Stimulated activated CD4-positive, alpha-beta T cell treated with anti-CD3 and anti-CD28 coated beads, Interleukin-2, amount 100 ng/mL, for 48 hours (primary cell): ENCODE measurements at places on chromosomes 6 and 20.

- DNase-seq = no peak
Measured at GRCh38 chr6:149478631-149479314, 6.0 kb downstream of the ZC3H12D start.

GRCh38 chr20:481167-481566 is 18.8 kb upstream of the TBC1D20 start:
- no peak for DNase-seq

GRCh38 chr6:43943099-43943766 is 173.2 kb downstream of the VEGFA start:
- DNase-seq = no peak

- DNase-seq = no peak
Measured at GRCh38 chr6:124200661-124201060, 397.0 kb downstream of the NKAIN2 start.

GRCh38 chr6:21026576-21027273 is 492.5 kb downstream of the CDKAL1 start:
- DNase-seq = no peak

GRCh38 chr6:138865480-138866109 is 69.7 kb downstream of the ECT2L start:
- DNase-seq = no peak

- DNase-seq = no peak
Measured at GRCh38 chr6:9250852-9251251, 815.5 kb upstream of the SLC35B3 start.

GRCh38 chr6:150887978-150888563 is 22.6 kb downstream of the MTHFD1L start:
- DNase-seq = no peak

DNA sequence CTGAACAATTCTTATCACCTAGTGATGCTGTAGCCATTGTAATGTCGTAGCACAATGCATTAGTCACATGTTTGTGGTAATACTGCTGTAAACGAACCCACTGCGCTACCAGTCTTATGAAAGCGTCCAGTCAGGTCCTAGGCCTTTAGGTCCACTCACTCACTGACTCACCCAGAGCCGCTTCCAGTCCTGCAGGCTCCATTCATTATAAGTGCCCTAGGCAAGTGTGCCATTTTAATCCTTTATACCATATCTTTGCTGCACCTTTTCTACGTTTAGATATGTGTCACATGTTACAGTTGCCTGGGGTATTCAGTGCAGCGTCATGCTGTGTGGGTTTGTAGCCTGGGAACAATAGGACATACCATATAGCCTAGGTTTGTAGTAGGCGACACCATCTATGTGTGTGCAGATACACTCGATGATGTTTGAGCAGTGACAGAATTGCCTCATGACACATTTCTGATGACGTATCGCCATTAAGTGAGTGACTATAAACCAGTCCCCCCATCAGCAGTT is 15.4 kb downstream of the IGF2R start:
- DNase-seq = no peak

- DNase-seq = no peak
Measured at GRCh38 chr6:113635222-113635986, 221.7 kb upstream of the MARCKS start.

- no peak for DNase-seq
Measured at GRCh38 chr20:59813126-59813947, 120.1 kb downstream of the SYCP2 start.

GRCh38 chr6:2982426-2983117 is 11.2 kb upstream of the SERPINB6 start:
- DNase-seq = no peak

DNA sequence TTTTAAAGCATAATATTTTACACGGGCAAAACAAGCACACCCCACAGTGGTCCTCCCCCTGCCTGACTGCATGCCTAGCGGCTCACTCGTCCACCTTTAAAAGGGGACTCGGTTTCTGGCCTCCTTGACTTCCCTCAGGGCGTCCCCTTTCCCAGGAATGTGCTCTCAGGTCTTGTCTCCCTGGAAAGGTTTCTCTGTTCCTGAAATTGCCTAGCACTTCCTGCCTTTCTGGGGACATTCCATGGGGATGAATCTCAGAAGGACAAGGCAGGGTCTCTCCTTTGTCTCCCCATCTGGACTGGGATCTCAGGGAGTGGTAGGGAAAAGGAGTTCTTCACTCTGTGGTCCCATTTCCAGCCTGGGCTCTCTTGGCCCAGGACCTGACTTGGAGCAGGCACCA is 4.9 kb downstream of the TCF15 start:
- no peak for DNase-seq

- DNase-seq = no peak
Measured at GRCh38 chr20:15942130-15942529, 631.1 kb downstream of the KIF16B start.

GRCh38 chr6:40347571-40348011 is 239.6 kb downstream of the LRFN2 start:
- DNase-seq = no peak

DNA sequence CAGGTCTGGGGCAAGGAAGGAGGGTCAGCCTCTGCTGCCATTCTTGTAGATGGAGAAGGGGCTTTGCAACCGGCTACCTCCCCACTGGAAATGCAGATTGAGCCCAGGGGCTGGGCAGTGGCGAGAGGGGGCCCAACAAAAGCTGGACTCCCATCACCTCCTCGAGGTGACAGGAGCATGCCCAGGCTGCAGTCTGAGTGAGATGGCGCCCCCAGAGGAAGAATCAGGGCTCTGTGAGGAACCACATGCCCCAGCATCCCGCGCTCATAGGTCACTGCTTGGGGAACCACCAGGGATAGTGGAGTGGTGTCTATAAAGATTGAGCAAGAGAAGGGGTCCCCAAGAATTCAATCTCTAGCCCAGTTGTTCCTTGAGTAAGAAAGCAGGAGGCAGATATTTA is 31.6 kb upstream of the NEDD9 start:
- DNase-seq = no peak

GRCh38 chr6:170082531-170083187 is 208.2 kb downstream of the DLL1 start:
- DNase-seq = no peak

- DNase-seq = no peak
Measured at GRCh38 chr6:43916924-43917877, 147.2 kb downstream of the VEGFA start.
